ENCODE measurements at places on chromosomes 12 and 14. TPM values are rescaled to one million over a fixed set of nuclear protein-coding genes. Genes with fewer than 3 reads are reported as not detected.

DNA sequence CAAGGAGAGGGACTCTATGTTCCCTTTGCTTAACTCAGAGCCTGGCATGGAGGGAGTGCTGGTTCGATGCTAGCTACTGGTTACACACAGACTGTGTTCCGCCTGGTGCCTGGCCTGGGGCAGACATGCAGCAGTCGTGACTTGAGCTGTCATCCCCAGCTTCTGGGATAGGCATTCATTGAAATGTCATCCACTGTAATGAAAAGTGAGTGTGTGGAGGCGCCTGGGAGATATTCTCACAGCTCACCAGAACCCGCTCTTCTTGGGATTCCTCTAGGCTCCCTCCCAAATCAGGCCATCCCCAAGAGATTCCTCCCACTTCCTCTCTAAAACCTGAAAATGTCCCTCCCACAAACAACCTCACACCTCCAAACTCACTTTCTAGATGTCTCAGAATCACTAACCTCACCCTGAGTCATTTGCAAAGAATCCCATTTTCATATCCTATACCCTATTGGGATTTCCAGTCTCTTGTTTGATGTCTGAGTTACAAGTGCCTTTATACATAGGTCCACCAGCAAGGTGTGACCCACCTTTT is 82.8 kb downstream of the CRACR2A start:
- no peaks in the 10 kb centered on the region for H3K27me3 ChIP-seq
- no peak for DNase-seq
- no peak overlapping the region for H3K27ac ChIP-seq
- peaks cover 6% of the 10 kb centered on the region for H3K36me3 ChIP-seq
- H3K4me3 ChIP-seq, result no peak overlapping the region

Gene CMTM5
- total RNA-seq, result 1.7 TPM

DNA sequence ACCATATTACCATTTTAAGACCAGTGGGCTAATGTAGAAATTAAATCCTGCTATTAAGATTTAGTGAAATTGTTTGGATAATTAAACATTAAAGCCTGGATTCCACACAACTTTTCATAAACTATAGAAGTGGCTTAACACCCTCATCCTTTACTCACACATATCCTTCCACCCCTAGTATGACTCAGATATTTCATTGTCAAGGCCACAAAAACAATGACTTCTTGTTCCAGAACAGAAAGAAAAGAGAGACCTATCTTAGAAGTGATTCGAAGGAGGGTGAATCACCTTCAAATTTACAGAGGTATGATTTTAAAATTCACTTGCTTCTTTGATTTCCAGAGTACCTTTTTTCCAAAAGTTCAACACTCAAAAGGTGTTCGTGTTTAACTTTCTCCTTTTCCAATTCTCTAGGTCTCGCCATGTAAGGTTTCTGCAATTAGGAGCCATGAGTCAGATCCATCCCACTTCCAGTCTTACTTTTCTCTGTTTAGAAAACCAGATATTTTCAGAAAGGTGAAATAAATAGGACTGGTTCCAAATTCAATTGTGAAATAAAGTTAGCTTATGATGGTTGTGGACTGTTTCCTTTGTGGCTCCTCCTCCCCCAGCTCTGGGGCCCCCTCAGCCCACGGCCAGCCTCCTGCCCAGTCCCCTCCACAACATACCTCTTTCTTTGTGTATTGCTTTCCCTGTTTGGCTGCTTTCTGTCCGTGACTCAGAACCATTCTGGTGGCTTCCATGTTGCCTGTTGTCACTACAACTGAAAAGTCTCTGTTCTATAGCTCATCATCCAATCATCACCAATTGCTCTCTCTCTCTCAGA is 24.6 kb upstream of the MGP start:
- no peak overlapping the region for H3K27ac ChIP-seq
- H3K4me1 ChIP-seq, result peaks cover 16% of the 10 kb centered on the region
- H3K36me3 ChIP-seq, result no peaks in the 10 kb centered on the region
- DNase-seq, result no peak
- no peaks in the 10 kb centered on the region for H3K27me3 ChIP-seq
- H3K4me3 ChIP-seq, result no peak overlapping the region

DNA sequence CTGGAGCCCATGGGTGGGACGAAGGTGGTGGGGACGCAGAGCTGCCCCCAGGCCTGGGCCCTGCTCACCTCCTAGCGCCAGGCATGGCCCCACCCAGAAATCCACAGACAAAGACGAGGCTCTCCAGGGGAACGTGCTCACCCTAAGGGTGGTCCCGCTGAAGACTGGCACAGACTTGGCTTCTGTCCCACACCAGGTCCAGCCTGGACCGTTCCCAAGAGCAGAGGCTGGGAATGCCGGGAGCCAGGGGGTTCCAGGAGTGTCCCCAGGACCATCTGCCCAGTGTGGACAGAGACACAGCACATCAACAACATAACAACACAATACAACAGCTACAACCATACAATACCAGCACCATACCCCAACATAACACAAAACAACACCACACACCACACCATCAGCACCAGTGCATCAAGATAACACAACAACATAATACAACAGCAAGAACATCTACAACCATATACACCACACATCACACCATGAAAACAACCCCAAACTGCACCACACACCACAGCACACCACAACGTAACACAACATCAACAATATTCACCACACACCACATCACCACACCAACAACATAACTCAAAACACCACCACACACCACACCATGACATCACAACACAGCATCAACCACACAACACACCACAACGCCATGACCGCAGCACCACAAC is 329.6 kb downstream of the ADGRD1 start:
- H3K27ac ChIP-seq, result no peak overlapping the region
- no peak for DNase-seq
- no peak overlapping the region for H3K4me3 ChIP-seq
- H3K36me3 ChIP-seq, result no peaks in the 10 kb centered on the region

DNA sequence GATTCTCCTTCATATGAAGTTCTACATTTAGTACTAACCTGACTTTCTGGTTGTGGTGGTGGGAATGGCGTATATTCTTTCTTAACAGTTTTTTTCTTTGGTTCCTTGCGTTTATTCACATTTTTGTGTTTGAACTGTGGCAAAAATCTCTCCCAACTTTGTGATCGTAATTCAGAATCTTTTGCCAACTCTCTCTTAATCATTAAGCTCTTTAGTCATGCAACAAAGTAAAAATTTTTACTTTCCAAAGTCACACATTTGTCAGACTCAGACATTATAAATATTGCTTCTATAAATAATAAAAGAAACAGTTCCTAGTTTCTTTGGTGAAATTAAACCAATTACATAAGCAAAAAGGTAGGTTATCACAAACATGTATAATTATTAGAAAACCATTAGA is 7.5 kb downstream of the KRR1 start:
- H3K36me3 ChIP-seq, result peaks cover 57% of the 10 kb centered on the region
- peaks cover 10% of the 10 kb centered on the region for H3K4me1 ChIP-seq
- H3K4me3 ChIP-seq, result no peak overlapping the region
- H3K27ac ChIP-seq, result no peak overlapping the region
- H3K27me3 ChIP-seq, result no peaks in the 10 kb centered on the region

DNA sequence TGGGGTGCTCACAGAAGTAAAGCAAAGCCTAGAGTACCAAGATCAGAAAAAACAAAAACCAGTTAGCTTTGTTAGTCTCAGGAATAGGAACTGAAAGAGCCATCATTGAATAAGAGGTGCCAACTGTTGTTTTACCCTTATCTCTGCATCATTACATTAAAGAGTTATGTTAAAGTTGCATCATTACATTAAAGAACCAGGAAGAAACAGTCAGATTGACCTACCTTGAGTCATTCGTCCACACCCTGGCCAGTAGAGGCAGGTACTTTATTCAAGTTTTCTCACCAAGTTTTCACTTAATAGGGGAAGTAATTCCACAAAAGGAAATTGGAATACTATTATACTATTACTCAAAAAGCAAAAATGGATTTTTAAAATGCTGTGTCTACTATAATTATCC is 121.7 kb upstream of the CNOT2 start:
- H3K27me3 ChIP-seq, result no peaks in the 10 kb centered on the region
- no peak for DNase-seq
- H3K4me1 ChIP-seq, result no peaks in the 10 kb centered on the region

- H3K4me1 ChIP-seq, result peaks cover 29% of the 10 kb centered on the region
- peaks cover 3% of the 10 kb centered on the region for H3K27me3 ChIP-seq
- no peaks in the 10 kb centered on the region for H3K36me3 ChIP-seq
- H3K4me3 ChIP-seq, result peak overlapping the region; percentile 62
- H3K27ac ChIP-seq, result peak overlapping the region; percentile 59
Measured at GRCh38 chr12:94148739-94149118, 352 bp downstream of the PLXNC1 start.
